ENCODE measurements at places on chromosomes 2 and 18. TPM values are rescaled to one million over a fixed set of nuclear protein-coding genes. Genes with fewer than 3 reads are reported as not detected.

DNA sequence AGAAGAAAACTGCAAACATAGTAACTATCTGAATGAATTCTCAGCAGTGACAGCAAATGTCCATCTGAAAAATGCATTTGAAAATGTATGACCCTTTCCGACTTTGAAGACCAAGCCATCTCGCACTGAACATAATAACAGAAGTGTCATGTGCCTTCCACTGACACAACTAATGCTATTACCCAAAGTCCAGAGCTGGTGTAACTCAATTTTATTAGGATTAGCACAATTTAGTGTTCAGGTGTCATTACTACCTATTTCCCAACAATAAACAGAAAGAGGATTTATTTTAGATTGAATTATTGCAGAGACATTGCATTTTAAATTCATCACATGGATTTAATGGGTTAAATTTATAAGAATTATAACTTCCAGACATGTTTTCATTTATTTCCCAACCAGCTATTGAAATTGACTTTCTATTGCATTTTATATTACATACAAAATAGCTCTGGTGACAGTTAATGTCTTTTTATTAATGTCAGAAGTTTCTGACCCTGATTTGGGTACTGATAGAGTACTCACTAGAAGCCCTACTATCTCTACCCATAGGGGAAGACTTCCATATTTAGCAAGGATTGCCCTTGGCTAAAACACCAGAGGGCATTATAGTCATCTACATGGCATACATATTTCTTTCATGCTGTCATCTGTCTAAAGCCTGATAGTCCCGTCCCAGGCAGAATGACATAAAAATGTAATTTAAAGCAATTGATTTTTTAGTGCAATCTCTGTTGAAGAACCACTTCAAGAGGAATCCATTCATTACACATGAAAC lies 7.0 kb upstream of the STK39 start:
- DNase-seq = no peak

Gene ADAM23
- 5.2 TPM for total RNA-seq

- DNase-seq = no peak
These were observed 62.7 kb upstream of the GATA6 start for GRCh38 chr18:22106536-22107292.

Gene PLEK
- total RNA-seq = 4.4 TPM

DNA sequence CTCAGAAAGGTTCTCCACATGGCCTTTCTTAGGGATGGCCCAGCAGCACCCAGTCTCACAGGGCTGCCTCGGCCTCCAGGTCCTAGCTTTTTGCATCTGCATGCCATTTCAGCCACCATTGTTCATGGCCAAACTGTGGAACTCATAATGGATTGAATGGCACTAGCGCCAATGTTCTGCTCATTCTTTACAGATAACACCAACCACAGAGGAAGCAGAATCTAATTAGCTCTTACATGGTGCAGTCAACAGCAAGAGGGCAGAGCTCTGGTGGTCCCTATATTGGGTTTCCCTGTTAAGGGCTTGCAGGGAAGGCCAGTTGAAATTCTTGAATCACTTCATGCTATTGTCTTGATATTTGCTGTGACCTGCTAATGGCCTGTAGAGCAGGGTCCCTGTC lies 45.6 kb downstream of the ARL4C start:
- DNase-seq = no peak

- no peak for DNase-seq
These were observed 8.2 kb upstream of the SMAD7 start for GRCh38 chr18:48958951-48959350.

DNA sequence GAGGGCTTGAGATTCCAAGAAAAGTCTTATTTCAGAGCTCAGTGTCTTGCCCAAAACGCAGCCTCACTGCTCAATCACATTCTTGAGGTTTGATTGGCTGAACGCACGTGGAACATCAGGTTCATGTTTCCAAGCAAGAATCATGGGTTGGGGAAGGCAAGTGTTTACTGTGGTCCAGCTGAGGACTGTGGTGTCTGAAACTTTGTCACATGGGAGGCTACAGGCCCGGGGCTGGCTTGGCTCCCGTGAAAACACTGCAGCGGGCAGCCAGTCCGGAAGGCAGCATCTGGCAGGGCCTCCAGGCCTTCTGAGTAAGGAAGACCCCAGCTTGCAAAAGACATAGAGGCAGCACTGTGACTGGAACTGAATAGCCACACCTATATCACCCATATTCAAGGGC lies 84.7 kb downstream of the POLR1A start:
- no peak for DNase-seq

DNA sequence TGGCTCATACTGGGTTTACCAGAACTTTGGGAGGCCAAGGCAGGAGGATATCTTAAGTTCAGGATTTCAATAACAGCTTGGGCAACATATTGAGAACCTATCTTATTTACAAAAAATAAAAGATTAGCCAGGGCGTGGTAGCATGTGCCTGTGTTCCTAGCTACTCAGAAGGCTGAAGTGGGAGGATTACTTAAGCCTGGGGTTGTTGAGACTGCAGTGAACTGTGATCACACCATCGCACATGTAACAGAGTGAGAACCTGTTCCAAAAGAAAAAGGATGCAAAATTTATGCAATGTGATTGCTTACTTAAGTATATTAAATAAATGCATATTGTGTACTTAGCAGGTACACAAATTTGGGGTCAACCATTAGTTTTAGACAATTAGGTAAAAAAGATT lies 768.9 kb upstream of the CDH7 start:
- DNase-seq = no peak

Gene CRYBA2
- not detected for total RNA-seq

- peak; percentile 29 for DNase-seq
These were observed 20.6 kb downstream of the ITGA6 start for GRCh38 chr2:172447811-172448493.

DNA sequence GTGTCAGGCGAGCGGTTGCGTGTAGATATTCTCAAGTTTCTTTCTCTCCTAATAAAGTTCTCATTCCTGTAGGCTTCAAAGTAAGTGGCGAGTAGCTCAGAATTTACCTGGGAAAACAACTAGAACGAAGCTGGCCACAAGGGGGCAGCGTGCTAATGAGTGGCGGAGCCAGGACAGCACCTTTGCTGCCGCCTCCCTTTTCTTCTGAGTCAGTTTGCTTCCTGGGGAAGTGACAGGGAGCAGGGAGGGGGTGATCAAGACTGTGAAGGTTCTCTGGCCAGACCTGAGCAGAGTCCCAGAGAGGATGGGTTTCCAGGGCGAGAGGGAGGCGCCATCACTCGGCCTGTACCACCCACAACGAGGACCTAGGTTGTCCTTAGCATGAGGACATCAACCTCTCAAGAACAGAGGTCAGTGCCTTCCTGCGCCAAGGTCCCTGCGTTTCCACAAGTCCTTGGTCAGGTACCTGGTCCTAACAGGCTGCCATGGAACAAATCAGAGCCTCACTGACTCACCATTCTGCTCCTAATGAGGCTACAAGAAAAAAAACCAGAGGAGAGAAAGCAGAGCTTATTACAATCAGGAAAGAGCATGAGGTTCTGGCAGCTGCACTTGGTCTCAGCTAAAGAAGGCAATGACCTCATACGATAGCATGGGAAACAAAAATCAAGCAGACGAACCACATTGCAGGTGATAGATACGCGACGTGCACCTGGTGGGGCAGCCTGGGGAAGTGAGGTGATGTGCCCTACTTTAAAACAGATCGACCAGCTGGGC lies 98.7 kb downstream of the PLB1 start:
- no peak for DNase-seq

GRCh38 chr2:158413581-158413980 lies 43.0 kb downstream of the CCDC148 start:
- no peak for DNase-seq

DNA sequence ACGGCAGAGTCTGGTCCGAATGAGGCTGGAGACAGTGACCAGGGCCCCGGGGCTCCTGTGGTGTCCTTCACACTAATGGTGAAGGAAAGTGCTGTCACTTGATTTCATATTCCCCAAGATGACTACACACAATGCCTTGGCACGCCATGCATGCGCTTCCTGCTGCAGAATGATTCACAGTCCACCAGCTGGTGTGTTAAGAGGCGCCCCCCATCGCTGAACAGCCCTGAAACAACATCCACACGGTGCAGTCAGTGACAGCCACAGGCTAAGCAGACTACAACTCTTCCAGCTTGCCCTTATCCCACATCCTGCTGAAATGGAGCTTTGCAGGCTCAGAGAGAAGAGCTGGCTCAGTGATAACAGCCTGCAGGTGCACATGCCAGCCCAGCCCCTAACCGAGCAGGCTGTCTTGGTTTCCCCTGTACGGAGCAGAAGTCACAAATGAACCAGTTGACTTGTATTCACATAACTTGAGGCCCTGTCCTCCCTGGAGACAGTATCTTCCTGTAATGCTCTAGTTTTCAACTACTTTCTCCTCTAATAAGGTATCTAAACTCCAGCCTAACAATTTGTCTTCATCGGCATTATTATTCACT lies 24.3 kb upstream of the CDH20 start:
- DNase-seq = no peak

DNA sequence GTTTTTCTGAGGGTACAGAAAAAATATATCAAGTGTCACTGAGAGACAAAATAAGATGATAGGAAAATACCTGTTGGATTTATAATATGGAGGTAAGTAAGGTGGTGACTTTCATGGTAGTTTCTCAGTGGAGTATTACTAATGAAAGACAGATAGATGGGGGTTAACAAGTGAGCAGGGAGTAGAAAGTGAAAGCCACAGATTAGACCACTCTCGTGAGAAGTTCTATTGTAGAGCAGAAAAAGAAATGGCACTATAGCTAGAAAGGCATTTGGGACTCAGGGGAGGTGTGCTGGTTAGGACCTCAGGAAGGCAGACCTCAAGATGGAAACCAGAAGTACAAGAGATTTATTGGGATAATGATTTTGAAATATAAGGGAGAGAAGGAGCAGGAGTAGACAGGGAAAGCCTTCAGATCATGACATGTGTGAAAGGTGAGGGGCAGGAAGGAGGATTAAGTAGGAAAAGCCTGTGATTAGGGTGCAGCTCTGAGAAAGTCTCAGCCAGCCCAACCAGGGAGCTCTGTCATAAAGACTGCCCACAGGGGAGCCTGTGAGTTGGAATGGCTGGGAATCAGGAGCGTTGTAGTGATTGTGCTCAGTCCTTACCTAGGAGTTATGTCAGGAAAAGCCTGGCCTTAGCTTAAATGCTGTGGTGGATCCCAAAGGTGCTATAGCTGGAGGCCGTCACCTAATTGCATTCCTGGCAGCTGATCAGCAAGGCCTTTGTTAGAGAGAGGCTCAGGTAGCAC lies 198.1 kb downstream of the IKZF2 start:
- no peak for DNase-seq

GRCh38 chr2:208315081-208315788 lies 49.2 kb downstream of the PIKFYVE start:
- DNase-seq = no peak

DNA sequence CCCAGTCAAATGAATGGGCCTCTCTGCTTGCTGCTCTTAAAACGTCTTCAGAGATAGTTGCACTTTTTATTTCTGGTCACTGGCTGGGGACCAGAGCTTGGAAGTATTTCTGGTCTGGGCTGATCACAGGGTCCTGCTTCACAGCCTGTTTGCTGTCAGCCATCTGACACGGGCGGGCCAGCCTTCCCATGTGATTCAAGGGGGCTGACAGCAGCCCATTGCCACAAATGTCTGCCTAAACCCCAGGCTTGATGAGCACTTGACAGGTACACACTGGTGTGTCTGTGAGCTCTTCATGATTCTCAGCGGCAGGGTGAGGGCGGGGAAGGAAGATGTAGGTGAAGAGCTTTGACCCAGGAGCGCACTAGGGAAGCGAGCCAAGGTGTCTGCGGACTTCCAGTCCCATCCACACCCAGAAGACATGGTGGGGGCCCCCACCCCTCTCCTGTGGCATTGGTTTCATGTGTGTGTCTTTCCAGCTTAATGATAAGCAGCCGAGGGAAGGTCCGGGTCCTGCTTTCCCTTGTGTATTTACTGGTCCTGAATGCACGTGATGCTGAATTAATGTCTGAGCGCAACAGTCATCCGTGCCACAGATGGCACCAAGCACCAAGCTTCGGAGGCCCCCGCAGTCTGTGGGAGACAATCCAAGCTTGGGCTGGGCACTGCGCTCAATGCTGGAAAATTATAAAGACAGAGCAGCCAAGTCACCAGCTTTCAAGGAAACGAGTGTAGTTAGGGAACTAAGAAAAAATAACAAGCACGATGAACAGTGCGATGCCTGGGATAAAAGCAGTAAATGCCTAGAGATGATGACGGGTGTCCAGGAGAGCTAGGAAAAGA lies 73.3 kb downstream of the SH3BP4 start:
- no peak for DNase-seq

- no peak for DNase-seq
These were observed 36.8 kb downstream of the ACVR1 start for GRCh38 chr2:157839162-157839801.

Gene AKAIN1
- not detected for total RNA-seq

GRCh38 chr18:615092-615521 lies 18.3 kb downstream of the CLUL1 start:
- DNase-seq = no peak

DNA sequence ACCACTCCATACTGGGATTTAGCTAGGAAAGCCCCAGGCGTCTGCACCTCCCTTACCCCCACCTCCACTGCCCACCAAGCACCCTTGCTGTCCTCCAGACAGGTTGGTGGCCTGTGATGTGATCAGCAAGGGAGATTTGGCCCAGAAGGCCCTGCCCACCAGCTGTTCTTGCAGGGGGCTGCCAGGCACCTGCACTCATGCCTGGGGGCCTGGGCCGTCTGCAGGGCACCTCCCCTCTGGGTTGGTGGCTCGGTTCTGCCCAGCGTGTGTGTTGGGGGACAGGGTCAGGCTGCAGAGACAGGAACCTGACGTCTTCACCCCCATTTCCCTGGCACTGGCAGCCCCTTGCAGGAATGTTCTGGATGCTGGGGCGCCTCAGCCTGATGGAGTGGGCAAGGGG lies 5.8 kb downstream of the DNMT3A start:
- DNase-seq = no peak

Gene VAMP5
- total RNA-seq = 42.5 TPM

GRCh38 chr18:36623681-36624190 lies 205.1 kb downstream of the TPGS2 start:
- peak; percentile 58 for DNase-seq

- DNase-seq = no peak
These were observed 62.0 kb downstream of the TPGS2 start for GRCh38 chr18:36766836-36767235.

Measured in vagina (tissue), 2 donors.